MM.1S (cell line): ENCODE measurements at places on chromosomes 2 and 18.

DNA sequence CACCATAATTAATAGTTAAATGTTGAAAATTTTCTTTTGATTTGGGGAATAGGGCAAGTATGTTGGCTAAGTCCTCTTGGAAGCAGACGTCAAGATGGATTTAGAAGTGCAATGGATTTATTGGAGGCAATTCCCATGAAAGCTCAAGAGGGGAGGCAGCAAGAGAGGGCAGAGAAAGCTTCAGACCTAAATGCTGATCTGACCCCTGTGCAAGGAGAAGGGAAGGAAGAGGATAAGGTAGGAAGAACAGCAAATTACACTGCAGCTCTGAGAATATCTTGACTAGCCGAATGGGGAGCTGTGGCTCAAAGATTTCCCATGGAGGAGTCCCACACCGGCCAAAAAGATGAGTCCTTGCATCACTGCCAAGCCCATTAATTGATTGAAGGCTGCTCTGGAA, 46.9 kb upstream of the ATP8B1 start:
- no peak for DNase-seq

GRCh38 chr18:45290364-45290763, 324.9 kb upstream of the SLC14A2 start:
- no peak for DNase-seq

DNA sequence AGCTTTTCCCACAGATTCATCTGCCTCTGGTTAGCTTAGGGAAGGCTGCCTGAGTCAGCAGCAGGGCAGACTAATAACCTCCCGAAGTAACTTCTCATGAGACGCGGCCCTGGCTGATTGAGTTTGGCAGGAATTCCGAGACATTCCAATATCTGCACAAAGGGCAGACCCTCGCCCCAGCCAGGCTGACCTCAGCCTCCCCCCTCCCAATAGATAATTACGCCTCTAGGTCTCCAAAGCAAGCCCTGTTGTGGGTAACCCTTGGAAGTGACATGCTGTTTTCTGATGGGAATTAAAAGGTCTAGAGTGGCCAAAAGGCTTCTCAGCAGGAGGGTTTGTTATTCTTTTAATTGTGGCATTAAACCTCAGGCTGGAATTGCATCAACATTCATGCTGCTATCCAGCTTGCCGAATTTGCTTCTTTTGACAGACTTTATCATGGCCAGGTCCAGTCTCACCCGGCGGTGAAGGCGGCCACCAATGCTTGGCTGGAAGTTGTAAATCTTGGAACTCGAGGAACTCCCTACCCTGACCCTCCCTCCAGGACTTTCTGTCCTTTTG, 98.0 kb upstream of the SLC14A2 start:
- no peak for DNase-seq

GRCh38 chr2:52210161-52210560, 1178.2 kb upstream of the NRXN1 start:
- DNase-seq, result no peak

GRCh38 chr18:48982266-48982665, 31.5 kb upstream of the SMAD7 start:
- no peak for DNase-seq

DNA sequence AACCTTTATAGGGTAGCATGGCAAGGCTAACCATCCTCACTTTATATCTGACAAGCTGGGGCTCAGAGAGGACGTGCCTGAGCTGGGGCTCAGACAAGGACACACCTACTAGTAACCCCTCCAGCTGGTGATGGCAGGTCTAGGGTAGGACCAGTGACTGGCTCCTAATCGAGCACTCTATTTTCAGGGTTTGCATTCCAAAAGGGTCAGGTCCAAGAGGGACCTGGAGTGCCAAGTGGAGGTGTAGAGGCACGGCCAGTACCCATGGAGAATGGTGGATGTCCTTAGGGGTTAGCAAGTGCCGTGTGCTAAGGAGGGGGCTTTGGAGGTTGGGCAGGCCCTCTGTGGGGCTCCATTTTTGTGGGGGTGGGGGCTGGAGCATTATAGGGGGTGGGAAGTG, 1.2 kb upstream of the DES start:
- DNase-seq, result no peak

DNA sequence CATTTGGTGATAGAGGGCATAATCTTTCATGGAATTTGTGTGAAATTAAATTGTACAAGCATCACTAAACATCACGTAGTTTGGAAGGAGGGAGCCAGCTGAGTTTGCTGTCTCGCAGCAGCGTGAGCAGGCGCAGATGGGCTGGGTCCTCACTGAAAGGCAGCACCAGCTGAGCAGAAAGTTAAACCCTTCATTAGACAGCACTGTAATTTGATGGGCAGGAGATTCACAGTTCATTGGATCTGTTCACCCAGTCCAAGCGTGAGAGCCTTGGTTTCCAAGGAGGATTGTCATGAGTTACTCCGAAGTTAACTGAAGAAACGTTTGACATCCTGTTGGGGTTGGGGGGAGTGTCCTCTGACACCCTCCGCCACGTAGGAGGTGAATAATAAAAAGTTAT, 89.8 kb upstream of the NFATC1 start:
- DNase-seq, result no peak

DNA sequence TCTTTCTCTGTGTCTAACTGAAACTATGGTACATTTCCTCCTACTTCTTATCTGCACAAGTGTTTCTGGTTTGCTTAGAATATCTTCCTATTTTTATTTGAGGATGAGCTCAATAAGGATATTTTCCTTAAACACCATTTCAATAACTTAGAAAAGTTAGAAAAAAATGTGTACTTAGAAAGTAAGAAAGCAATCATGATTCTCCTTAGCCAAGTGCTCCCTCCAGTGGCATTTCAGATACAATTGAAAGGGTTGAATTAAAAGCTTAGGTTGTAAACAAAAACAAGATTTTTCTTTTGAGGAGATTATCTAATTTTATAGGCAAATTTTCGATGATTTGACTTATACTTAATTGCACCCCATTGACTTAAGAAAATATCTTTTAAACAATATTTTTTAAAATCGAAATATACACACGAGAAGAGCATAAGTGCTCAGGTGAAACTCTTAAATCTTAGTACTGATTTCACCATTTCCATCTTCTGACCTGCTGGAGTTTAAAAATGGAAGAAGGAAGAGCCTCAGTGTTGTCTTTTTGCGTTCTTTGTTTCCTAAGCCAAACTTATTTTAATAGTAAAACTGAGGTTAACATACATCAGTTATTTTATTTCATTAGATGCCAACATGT, 26.9 kb downstream of the C18orf63 start:
- DNase-seq, result peak; percentile 68

GRCh38 chr2:96485751-96486651, 19.2 kb downstream of the NEURL3 start:
- DNase-seq, result peak; percentile 88

GRCh38 chr2:209388446-209389037, 35.3 kb upstream of the MAP2 start:
- DNase-seq, result no peak

DNA sequence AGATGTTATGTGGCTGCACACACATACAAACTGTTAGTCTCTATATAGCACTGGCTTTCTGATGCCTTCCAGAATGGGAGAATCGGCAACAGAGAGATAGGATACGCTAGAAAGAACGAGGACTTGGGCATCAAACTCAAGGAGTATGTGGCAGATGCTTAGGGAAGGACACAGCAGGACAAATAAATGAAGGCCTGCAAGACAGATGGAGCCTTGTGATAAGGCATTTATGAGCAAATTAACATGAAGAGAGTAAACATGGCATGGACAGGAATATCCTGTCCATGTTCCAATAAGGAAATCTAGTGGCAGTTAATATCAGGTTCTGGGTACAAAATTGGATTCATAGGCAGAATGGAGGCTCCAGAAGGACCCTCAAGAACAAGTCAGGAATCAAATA, 136.9 kb downstream of the SLC4A10 start:
- DNase-seq, result no peak

DNA sequence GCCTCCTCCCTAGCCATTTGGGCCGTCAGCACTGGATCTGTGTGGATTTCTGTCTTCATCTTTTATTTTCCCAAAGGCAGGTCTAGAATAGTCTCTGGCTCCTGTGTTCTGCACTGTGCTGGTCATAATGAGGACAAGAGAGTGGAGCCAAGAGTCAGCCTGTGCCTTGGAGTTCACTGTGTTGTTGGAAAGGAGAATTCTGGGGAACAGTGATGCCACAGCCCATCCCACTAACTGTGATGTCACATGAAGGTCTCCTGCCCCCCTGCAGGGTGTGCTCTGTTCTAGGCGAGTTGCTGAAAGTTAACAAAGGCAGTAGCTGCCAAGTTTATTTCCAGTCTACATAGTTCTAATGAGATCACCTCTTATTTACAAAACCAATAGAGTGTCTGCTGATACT, 248.5 kb downstream of the TPGS2 start:
- DNase-seq, result no peak

DNA sequence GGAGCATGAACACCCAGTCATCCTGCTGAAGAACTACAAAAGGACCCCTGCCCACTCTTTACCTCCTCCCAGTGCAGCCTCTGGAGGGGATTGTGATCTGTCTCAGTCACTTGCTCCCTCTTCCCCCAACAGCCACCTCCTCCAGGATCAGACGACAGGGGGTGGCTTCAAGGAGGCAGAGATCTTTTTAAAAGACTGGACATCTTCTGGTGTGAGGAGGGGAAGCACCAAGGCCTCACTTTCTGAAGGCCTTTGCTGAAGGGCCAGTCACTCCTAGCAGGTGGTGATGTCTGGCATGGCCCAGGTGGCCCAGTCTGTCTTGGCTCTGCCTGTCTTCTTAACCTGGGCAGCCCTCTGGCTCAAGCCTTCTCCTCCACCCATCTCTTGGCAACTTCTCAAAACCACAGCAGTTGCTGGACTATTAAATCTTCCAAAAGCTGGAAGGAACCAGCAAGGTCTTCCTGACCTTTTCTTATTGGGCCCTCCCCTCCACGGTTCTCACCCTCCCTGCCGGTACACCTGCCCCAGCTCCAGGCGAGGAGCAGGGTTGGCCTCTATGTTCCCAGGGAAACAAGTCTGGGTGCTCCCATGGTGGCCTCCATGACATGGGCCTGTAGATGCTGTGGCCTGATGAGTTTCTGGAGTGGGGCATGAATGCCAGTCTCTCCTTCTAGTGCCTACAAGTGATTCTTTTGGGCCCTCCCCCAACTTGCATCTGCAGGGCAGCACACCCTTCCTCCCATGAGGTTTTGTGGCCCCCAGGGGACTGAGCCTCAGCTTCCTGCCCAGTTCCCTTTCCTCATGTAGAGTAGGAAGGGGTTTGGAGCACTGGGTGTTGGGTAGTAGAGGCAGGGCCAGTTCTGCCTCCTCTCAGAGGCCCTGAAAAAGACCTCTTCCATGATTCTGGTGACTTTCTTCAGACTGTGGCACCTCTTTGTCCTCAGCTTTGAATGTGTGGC, 5.0 kb upstream of the ATP6V1B1 start:
- no peak for DNase-seq

- DNase-seq, result no peak
Observed at GRCh38 chr2:64768491-64769005, 114.8 kb upstream of the SERTAD2 start.

GRCh38 chr2:230457073-230457768, 41.2 kb downstream of the SP100 start:
- no peak for DNase-seq

DNA sequence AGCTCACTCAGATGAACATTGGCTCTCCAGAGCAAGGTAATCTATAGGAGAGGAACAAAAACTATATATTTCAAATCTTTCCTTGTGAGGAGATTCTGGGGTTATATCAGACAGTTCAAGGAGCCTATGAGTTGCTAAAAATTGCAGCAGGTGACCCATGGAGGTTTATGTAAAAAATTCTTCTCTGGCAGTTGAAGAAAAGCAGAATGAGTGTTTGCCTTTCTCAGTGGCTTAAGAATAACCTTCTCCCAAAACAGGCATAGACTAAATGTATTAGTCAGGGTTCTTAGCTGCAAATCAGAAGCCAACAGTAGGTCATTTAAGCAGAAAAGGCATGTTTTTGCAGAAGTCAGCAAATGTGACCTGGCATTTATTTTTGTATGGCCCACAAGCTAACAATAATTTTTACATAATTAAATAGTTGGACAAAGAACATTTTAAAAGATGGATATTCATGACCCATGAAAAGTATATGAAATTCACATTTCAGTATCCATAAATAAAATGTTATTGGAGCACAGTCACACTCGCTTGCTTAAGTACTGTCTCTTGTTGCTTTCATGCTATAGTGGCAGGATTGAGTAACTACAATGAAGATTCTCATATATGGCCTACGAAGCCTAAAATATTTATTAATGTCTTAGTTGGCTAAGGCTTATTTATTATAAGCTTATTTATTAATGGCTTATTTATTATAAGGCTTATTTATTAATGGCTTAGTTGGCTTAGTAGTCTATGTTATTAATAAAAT, 93.4 kb upstream of the TLK1 start:
- DNase-seq, result no peak

DNA sequence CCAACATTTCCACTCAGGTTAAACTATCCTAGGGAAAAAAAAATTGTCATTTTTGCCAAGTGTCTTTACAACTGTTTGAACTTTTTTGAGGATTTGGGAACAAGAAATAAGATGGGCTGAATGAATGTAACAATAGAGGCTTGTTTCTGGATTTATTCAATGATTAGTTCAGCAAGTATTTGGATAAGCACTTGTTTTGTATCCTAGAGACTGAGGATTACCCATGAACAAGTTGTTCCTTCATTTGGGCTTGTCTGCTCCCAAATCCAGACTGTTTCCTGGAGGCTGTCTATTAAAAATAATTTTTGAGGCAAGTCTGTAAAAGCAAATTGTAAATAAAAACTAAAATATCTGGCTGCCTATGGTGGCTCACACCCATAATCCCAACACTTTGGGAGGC, 62.0 kb upstream of the CSRNP3 start:
- no peak for DNase-seq

GRCh38 chr2:129796801-129797488, 182.5 kb upstream of the RAB6C start:
- DNase-seq, result no peak

DNA sequence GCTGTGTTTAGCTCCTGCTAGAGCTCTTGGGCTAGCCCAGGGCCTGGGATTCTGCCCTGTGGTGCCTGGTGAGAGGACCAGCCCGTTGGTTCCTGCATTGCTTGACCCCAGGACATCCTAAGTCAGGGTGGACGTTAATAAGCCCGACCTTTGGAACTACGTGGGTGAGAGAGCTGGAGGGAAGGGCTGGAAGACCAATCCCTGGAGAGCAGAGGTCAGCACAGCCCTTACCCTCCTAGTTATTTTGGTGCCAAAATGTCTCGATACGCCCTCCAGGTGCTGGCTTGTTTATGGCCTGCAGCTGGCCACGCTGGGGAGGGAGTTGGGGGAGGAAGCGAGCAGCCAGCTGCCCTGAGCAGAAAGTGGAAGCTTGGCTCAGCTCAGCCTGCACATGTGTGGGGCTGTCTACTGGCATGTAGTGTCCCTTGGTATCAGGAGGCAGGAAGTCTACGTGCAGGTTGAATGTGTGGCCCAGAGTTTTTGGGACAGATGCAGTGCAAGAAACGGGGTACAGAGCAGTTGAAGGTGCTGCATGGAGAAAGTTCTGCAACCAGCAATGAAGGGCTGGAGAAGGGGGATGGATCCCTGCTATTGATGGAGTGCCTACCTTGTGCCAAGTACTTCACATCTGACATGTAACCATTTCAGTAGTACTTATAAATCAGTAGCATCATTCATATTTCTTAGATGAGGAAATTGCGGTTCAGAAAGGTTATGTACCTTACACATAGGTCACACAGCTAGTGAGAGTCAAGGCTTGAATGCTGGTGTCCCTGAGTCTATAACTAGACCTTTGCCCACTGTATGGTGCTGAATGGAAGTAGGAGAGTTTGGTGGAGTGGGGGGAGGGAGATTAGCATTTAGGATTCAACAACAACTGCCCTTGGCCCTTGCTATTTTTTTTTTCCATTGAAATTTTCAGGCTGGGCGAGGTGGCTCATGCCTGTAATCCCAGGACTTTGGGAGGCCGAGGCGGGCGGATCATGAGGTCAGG, 5.0 kb upstream of the DGKD start:
- DNase-seq, result peak; percentile 86

- no peak for DNase-seq
Observed at GRCh38 chr2:3604991-3605961, 10.4 kb downstream of the COLEC11 start.
